Cerebellum (tissue), 4 donors: ENCODE measurements at places on chromosomes 2 and 18.

GRCh38 chr2:41024816-41025215, 572.9 kb upstream of the SLC8A1 start:
- peak; percentile 1 for DNase-seq

GRCh38 chr2:234670806-234671205, 173.9 kb upstream of the ARL4C start:
- DNase-seq, result no peak

GRCh38 chr18:34807106-34807796, 97.2 kb downstream of the DTNA start:
- no peak for DNase-seq

DNA sequence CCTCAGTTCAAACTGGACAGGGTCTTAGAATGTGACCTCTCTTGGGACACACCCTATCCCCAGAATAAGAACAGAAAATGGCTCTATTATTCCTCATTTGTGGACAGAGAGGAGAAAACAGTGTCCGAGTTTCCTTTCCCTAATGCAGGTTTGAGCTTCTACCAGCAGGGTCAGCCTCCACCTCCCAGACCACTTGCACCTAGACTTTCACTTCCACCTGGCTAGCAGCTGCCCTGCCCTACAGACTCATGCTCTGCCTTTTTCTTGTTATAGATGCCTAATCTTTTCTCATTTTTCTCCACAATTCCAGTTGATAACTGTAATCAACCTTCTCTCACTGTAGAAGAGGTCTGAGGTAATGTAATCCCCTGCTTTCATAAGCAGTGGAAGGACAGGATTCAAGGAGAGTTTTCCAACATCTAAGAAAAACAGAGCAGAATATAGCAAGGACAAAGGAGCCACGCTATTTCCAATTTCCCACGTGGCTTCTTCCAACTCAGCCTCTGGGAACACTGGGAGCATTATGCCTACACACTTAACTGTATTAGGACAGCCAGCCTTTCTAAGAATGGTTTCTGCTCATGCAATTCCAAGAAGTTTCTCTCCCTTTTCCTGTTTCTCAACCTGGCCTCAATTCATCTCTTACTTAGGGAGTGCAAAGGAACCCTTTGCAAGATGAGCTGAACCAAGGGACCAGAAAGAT, 239.8 kb downstream of the BCL11A start:
- no peak for DNase-seq

DNA sequence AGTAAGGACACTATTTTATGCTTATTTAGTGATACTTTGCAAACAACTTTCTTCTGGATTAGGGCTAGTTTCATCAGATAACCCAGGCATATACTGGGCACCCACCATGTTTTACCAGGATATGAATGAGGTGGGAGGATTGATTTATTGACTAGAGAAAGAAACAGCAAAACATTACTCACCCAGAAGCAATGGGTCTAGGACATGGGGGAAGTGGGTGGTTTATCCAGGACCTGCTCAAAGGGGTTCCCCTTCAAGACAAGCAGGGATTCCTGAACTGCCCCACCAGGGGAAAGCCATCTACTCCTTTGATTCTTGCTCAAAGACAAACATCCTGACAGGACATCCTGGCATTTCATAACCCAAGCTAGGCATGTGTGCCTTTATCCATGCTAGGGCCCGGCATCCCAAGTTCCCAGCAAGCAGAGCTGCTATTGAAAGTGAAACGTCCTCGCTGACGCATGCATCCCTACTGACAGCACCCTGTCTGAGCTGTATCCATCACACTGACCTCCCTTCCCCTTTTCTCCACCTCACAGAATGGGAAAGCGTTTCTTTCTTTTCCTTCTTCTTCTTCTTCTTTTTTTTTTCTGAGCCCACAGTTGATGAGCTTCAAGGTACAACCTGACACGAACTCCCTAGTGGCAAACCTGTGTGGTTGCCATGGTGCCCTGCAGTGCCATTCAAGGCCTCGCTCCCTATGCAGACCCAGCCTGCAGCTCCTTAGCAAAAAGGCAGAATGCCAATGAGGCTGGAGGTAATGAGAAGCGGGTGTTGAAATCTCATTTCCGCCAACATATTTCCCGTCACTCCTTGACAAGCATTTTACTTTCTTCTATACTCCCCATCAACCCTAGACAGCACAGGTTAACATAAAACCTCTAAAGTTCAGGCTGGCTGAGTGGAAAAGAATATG, 70.5 kb downstream of the CLHC1 start:
- DNase-seq, result no peak

GRCh38 chr18:31983020-31983419, 35.6 kb upstream of the RNF125 start:
- no peak for DNase-seq

- DNase-seq, result peak; percentile 71
These were observed 88.8 kb downstream of the CD8B2 start for GRCh38 chr2:106575955-106576354.

GRCh38 chr18:79942786-79943607, 8.5 kb downstream of the SLC66A2 start:
- DNase-seq, result no peak

- DNase-seq, result no peak
These were observed 12.3 kb downstream of the KLF7 start for GRCh38 chr2:207153266-207153975.

- no peak for DNase-seq
These were observed 18.1 kb downstream of the EPAS1 start for GRCh38 chr2:46315103-46315890.

DNA sequence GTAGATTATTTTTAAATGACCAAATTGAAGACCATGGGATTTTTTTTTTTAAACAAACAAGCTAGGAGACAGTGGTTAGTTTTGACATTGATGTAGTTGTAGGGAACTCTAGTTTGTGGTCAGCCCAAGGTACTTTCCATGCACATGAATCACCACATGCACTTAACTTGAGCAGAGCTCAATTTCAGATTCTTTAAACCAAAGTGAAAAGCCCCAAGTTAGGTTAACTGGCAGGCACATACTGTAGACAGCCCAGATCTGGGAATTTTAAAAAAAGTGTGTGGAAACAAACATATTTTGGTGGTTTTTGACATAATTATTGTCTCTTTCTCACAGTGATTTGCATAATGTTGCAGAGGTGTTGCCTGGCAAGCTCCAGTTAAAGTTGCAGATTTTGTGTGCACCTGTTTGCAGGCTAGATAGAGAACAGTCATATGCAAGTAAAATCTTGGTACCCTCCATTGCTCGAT, 88.4 kb downstream of the BCL2L11 start:
- DNase-seq, result no peak

DNA sequence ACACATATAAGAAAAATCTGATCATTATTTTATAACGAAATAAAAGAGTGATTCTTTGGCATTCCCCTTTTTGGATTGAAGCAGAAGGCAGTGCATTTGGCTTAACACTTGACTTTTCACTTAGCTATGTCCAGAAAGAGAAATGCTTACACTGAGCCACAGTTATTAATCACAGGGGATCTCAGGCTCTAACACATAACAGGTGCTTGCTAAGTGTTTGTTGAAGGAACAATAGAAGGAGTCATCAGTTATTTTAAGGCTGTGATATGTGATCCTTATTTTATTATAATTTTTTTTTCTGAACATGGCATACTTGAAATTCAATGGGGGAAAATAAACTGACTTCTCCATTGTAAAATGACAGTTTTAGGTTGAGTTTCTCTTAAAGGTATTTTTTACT, 209.5 kb downstream of the UBE2E3 start:
- no peak for DNase-seq

DNA sequence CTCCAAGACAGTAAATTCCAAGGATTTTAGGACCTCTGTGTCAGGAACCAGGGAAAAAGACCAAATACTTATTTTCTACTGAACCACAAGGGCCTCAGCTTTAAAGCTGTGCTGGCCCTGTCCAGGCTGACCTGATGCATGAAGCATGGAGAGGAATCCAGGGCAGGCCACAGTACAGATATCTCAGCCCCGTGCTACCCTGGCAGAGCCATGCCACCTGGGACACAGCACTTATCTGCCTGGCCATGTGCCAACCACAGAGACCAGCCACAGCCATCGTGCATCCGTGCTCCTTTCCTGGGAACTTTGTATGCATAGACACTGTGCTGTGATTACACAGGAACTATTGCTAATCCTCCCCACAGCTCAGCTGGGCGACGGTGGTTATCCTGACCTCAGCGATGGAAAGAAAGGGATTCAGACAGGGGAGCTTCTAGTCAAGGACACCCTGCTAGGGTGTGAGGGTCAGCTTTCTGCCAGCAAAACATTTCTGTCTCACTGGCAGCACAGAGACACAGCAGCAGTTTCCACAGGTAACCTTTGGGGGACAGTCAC, 687.4 kb upstream of the ID2 start:
- DNase-seq, result no peak

DNA sequence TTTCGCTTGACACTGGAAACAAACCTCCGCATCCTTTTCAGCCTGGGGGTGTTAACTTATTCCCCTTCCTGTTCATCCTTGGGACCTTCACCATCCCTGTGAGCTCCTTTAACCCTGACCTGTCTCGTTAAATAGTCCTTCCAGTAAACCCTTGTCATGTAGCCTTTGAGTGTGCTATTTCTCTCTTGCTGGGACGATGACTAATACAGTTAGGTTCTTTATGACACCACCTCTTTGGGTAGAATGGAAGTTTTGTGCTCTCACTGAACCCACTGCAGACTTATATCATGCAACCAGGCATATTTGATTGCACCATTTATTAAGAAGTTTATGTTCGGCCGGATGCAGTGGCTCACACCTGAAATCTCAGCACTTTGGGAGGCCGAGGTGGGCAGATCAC, 40.5 kb upstream of the GAREM1 start:
- no peak for DNase-seq

GRCh38 chr2:74503506-74504475, 3.7 kb downstream of the PCGF1 start:
- no peak for DNase-seq

DNA sequence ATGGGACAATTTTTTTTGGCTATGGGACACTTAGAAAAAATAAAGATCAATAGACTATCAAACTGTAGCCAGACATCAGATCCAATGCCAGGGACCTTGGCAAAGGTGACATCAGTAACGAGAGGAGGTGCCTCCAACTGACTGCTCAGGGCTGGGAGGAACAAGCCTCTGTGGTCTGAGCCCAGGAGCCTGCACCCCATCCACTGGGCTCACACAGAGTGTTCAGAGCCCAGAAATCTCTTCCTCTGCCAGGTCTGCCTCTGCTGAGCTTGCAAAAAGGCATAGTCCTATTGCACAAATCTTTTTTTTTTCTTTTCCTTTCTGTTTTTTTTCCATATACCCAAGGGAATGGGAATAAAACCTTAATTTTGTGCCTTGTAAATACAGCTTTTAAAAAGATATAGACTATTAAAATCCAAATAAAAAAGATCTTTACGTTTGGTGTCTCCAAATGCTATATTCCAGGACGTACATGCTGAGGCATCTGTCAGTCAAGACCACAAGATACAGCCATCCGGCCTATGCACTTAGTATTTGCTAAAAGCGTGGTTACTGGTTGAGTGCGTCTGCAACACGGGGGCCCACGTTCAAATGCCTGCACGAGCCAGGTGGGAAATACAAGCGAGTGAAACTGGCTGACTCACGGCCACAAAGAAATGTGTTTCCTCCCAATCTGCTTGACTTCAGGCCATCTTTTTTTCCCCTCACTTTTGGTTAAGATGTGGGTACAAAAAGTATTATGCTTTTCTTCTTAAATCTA, 7.8 kb upstream of the ARHGAP25 start:
- DNase-seq, result no peak

DNA sequence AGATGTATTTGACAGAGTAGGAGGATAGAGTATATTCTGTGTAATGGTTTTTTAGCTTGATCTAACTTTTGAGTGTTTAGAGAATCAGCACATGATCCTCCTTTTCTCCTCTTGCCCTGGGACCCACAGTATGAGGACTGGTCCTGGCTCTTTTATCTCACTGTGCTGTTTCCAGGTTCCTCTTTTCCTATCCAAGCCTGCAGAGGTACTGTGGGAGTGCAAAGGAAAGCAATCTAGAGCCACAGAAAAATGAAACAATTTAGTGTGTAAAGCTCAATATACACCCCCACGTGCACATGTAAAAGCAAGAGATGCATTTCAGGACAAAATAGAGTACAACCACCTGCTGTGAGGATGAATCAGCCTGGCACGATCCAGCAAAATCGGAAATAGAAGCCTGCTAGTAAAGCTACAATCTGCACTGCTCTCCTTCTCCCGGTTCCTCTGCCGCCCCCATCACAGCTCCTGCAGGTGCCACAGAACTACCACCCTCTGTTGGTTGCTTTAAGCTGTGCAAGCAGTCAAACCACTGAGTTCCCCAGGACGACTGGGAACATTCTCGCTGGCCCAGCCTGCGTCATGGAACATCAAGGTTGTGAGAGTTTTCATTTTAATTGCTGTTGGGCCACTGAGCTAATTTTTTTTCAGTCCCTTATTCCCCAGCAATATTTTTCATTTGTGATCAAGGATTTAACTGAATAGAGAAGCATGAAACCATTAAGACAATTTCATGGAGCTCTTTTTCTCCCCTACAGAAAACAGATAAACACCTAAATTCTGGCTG, 47.8 kb upstream of the MAPRE3 start:
- DNase-seq, result peak; percentile 91

DNA sequence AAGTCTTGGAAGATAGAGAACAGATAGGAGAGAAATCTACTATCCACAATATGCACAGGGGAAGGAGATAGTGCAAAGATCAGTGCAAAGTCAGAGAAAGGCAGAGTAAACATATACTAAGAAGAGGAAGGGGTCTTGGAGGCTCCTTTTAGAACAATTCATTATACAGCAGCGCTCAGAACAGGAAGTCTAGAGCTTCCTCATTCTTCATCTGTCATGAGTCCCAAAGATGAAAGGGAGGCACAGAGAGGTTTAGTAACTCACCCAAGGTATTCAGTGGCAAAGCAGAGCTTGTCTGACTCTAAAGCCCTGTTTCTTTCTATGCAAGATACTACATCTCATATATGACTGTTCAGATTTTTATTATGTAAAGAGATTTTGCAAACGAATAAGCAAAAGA, 1.4 kb downstream of the SP110 start:
- no peak for DNase-seq

DNA sequence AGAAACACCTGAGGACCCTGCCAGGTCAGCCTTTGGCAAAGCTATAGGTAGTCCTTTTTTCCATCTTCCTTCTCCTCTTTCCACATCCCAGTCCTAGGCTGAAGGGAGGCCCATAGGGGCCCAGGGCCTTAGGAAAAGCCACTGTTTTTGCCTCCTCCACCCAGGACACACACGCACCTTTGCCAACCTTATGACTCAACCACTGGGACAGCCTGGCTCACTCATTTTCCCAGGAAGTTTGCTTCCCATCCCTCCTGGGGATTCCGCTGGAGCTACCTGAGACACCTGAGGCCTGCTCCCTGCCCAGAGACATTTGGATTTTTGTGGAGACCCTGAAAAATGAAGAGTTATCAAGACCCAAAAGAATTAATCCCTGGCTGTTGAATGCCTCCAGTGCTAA, 273.4 kb upstream of the SIX2 start:
- DNase-seq, result no peak

DNA sequence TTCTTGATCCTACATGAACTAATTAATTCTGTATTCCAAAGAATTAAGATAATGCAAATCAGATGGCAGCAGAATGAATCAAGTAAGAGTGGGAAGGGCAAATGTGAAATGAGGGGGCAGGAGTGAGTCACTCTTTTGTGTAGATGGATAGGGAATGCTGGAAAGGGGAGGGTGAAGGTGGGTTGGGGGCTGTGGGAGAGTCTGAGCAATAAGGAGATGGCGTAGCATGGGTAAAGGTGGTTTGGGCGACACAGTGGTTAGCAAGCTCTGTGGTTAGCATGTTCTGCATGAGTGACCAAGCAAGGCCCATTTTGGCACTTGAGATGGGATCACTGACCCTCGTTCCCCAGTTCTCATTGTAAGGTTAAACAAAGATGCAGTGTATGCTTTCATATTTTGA, 20.4 kb downstream of the GPD2 start:
- no peak for DNase-seq

GRCh38 chr2:15557887-15558311, 3.2 kb downstream of the NBAS start:
- no peak for DNase-seq

- no peak for DNase-seq
These were observed 52.7 kb upstream of the CYP1B1 start for GRCh38 chr2:38128653-38129052.
